ENCODE measurements at places on chromosomes 11 and 22.

GRCh38 chr22:42805016-42805997, 51.8 kb downstream of the ARFGAP3 start:
- DNase-seq = no peak

GRCh38 chr22:39471381-39472141, 14.7 kb downstream of the MGAT3 start:
- no peak for DNase-seq

- DNase-seq = no peak
Observed at GRCh38 chr11:126810776-126811175, 189.8 kb downstream of the KIRREL3 start.

DNA sequence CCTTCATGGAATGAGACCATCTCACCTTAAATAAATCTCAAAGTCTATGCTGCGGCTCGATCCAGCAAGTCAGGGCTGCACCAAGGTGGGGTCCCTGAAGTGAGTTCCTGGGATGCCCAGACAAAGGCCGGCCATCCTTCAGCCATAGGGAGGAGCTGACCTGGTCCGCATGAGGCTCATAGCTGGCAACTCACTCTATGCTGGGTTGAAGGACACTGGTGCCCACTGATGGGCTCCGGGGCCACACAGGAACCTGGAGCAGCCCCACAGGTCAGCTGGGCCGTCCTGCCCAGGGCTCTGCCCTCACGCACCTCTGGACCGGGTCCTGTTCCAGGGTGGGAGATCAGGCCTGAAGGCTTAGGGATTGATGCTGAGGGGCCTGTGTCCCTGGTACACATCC, 1339.3 kb downstream of the TBC1D22A start:
- no peak for DNase-seq

DNA sequence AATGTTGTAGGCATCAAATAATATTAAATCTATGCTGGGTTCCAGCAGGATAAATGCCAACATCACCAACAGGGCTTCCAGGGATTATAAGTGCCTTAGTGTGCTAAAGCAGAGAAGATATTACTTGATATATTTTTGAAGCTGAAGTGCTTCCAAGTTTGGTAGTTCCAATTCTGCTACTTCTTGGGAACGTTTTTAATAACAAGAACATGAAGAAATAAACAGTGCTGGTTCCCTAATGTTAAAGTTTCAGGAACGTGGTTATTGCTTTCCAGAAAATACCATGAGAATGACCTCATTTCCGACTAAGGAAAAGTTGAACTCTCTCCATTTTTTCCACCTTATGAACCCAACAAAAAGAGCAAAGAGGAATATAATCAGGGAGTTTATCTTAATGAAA, 4.6 kb upstream of the RNF185 start:
- no peak for DNase-seq

GRCh38 chr11:46808799-46809431, 37.2 kb downstream of the CKAP5 start:
- DNase-seq = no peak

DNA sequence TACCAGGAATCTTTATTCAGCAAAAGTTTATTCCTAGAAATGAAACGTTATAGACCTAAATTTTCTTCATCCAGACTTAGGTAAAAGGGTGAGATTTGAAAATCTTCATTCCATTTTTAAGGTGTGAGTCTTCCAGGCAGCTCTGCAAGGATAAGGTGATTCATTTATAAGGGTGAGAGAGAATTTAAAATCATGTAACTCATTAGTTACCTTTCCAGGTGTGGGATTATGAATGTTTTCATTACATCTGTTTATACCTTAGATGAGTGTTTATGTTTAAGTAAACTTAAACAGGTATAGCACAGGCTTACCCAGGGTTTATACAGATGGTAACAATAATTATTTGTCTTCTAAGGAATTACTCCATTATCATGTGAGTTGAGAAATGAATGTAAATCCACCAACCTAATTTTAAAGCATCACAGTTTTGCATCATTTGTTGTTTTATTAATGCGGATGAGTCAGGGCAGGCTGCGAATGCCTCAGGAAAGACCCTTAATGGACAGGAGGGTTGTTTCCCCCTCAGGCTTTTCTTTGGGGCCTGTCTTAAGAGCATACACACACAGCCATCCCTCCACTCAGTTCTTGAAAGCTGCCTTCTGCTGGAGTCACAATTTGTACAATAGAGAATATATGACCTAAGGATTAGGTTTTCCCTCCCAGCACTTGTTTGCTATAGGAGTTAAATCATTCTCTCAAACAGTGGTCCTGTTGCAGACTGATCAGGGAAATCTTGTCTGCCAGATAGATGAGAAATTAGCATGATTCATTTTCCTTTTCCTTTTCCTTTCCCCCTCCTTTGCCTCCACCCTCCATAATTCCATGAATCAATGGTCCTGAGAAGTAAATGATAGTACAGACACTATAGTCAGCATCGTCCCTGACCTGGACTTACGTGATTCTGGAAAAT, 3.0 kb downstream of the PRSS23 start:
- no peak for DNase-seq

GRCh38 chr22:42074132-42074811, at the start of gene PHETA2:
PHETA2 (plus strand) TSS chr22:42074248; CDS start chr22:42077294, 3,046 bp downstream.
- DNase-seq = no peak

GRCh38 chr22:47592791-47593190, 830.3 kb downstream of the TBC1D22A start:
- no peak for DNase-seq

- DNase-seq = peak; percentile 77
Observed at GRCh38 chr22:38870312-38870741, 1.7 kb downstream of the CBX6 start.

DNA sequence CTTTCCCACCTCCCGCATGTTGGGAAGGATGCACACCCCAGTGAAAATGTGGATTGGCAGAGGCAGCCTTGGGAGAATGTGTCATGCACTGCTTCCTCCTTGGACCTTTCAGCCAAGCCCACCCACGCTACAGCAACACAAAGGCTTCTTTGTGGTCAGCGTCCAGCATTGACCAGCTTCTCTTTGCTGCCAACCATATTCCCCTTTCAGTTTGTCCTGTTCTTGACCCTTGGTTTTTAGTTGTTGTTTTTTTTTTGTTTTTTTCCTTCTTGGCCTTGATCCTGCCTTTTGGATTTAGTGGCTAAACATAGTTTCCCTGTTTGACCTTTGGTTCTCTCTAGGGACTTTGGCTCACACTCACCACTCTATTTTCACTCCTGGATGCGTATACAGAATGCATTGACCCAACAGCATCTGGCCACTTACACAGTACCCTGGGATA, 573.6 kb downstream of the INSC start:
- DNase-seq = no peak

DNA sequence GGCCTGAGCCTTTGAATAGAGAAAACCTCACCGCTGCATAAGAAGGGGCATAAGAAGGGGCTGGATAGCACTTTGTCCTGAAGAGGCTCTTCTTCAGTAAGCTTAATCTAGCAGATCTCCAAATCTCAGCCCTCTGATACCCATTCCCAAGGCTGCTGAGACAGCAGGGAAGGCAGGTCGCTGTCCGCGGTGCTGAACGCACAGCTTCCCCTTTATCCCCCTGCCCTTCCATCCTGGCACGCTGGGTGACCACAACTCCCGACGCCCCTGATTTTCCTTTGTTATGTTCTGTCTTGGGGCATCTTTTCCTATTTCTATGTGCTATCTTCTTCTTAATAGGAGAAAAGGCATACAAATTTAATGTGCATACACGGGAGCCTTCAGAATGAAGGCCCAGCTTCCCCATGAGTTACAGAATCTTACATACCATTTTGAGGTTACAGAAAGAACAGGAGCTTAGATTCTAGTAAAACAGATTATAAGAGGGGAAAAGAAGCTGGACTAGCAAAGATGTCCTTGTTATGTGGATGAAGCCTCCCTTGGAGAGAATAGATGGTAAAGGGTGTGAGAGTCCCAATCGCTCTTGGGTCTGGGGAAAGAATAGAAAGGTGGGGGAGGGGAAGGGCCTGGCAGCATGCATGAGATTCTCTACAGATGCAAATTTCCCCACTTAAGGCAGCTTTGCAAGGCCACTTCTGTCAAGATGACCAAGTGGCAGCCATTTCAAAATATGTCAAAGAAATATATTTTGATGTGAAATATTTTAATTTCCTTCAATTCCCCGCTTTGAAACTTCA, 5.7 kb upstream of the SULT4A1 start:
- peak; percentile 32 for DNase-seq

- no peak for DNase-seq
Observed at GRCh38 chr11:10387206-10388083, 67.6 kb upstream of the AMPD3 start.

GRCh38 chr11:34827228-34827627, 89.0 kb downstream of the APIP start:
- DNase-seq = no peak

- no peak for DNase-seq
Observed at GRCh38 chr22:30832407-30832987, 136.1 kb downstream of the MORC2 start.

GRCh38 chr22:21797444-21798221, 62.0 kb upstream of the YPEL1 start:
- no peak for DNase-seq

GRCh38 chr11:95547186-95547585, 242.4 kb downstream of the FAM76B start:
- DNase-seq = no peak

DNA sequence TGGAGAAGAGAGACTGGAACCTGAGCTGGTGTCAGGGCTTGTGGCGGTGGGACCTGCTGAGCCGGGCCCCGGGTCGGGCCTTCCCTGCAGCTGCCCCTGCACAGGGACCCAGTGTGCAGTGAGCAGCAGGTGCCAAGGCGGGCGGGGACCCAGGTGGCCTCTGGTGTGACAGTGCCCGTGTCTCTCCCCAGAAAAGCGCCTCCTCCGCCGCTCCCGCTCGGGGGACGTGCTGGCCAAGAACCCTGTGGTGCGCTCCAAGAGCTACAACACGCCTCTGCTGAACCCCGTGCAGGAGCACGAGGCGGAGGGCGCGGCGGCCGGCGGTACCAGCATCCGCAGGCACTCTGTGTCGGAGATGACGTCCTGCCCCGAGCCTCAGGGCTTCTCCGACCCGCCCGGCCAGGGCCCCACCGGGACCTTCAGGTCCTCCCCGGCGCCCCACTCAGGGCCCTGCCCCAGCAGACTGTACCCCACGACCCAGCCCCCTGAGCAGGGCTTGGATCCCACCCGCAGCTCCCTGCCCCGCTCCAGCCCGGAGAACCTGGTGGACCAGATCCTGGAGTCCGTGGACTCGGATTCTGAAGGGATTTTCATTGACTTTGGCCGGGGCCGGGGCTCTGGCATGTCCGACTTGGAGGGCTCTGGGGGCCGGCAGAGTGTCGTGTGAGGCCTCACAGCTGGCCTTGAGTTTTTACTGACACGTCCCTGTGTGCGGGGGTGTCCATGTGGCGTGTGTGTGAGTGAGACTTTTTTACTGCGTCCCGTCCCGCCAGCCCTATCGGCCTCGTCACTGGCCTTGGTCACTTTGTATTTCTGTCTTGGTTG, 15.6 kb upstream of the ARHGAP8 start:
- no peak for DNase-seq

DNA sequence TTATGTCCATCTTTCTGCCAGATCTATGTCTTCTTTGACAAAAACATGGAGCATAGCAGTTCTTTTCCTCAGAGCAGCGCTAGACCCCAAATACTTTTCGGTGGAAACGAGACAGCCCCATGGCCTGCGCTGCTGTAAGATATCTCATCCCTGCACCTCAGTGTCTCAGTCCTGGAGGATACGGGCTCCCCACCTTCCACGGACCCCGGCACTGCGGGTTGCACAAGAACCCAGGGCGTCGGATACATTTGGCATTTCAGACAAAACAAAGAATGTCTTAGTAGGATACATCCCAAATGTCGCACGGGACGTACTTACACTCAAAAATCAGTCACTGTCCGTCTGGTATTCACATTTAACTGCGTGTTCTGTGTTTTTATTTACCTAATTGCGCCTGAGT, 9.9 kb upstream of the GAL start:
- no peak for DNase-seq

- DNase-seq = no peak
Observed at GRCh38 chr11:17564687-17565042, 17.6 kb downstream of the OTOG start.

- DNase-seq = no peak
Observed at GRCh38 chr22:19448076-19448607, 631 bp upstream of the C22orf39 start.

DNA sequence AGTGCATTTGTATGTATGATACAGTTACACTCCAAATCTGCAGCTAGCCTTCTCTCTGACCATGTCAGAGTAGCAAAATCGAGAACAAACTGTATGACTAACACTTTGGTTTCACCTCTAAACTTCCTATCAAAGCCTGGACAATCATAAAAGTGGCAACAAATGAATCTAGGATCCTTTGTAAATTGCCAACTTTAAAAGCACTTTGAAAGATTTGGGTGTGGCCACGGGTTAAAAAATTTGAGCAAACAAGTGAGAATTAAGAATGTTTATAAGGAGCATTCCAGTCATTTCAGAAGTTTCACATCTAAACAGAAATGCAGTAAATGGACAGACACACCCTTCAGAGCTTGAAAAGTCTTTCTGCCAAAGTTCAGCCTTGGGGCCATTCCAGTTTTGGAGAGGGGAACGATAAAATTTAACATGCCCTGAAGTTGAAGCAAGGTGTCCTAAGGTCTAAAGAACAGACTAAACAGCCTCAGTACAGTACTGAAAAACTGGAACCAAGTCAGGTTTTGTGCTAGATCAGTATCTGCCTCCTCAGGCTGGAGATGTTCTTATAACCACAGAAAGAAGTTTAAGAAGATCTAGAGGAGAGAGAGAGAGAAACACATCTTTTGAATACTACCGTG, 181.9 kb upstream of the BDNF start:
- DNase-seq = no peak

DNA sequence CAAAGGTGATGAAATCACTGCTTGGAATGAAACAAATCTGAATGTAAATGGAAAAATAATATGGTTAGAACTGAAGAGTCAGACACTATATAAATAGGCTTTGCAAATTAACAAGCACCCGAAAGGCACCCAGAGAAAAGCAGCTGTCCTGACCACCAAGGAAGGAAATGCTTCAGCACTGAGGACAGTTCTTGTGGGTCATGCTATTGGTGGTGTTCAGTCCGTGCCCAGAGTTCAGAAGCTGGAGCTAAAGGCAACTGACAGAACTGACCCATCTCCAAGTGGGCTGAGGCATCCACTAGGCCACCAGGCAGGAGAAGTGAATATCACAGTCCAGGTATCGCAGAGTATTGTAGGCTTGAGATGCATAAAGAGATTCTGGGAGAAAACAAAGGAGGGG, 208.9 kb downstream of the OPCML start:
- DNase-seq = no peak

Data from NCI-H1048 (cell line).